Effector CD4-positive, alpha-beta T cell (primary cell): ENCODE measurements at places on chromosomes 11 and 22.

GRCh38 chr11:64619811-64620380, 28.9 kb downstream of the SLC22A12 start:
- DNase-seq, result no peak

DNA sequence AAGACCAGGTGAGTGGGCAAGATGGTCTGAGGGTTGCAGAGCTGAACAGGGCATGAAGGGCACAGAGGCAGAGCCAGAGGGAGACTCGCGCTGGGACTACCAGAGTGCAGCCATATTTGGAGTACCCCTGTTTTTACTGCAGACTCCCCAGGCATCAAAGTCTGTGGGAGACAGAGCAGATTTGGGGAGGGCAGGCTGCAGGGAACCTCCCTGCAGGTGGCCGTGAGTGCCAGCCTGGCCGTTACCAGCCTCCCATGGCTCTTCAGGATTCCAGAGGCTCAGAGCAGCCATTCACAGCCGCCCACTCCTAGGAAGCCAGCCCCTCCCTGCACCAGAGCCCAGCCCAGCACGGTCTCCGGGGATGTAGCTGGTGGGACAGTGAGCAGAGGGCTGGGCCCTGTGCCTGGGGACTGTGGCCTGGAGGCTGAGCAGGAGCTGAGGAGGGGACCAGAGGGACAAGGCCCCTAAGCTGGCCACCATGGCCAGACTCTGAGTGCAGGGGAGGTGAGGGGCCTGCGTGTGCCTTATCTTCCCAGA, at the start of gene SEPTIN3:
Gene SEPTIN3, plus strand, starts transcription at position 334 of the 537 bp plus-strand sequence. CDS start 2,050 bp downstream, outside the sequence.
- DNase-seq, result no peak

GRCh38 chr11:12175694-12176241, 65.4 kb downstream of the MICAL2 start:
- no peak for DNase-seq

GRCh38 chr11:14746857-14747395, 103.3 kb downstream of the PDE3B start:
- no peak for DNase-seq

DNA sequence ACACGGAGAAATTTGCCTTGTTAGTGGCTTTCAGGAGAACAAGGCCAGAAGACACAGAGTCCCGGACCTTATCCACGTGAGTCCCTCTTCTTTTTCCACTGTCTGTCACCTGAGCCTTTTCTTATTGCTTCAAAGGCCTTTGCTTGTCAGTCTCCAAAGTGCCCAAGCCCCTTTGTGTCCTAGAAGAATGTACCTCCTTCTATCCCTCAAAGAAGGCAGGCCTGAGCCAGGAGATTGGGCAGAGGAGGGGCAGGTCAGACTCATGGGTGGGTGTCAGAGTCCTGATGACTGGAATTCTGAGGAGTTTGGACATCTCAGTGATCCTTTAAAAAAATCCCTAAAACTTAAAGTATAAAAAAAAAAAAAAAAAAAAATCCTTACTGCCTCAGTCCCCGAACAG, 299.6 kb upstream of the NCAM1 start:
- DNase-seq, result no peak
